ENCODE measurements at places on chromosomes 1 and 21.

DNA sequence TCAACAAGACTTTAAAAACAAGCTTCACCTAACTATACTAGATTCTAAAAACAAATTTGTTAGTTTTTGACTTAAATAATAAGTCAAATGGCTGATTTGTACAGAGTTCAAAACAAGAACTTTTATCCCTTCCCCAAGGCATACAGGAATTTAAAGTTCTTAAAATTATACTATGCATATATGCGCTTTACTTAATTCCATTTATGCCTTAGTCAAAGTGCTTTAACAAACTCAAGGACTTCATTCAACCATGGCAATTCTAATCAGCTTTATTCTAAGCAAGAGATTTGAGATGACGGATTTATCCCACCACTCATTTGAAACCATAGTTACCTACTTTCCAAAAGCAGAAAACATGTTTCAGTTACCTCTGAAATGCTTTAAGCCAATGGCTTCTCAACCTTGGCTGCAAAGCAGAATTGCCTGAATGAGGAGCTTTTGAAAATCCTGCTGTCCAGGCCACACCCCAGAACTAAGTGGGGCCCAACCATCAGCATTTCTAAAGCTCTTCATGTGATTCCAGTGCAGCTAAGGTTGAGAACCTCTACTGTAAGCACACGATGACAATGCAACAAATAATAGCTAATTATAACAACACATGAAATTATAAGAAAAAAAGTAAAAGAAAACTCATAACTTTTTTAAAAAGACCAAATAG is 44.6 kb downstream of the TTLL7 start:
- no peak for DNase-seq

DNA sequence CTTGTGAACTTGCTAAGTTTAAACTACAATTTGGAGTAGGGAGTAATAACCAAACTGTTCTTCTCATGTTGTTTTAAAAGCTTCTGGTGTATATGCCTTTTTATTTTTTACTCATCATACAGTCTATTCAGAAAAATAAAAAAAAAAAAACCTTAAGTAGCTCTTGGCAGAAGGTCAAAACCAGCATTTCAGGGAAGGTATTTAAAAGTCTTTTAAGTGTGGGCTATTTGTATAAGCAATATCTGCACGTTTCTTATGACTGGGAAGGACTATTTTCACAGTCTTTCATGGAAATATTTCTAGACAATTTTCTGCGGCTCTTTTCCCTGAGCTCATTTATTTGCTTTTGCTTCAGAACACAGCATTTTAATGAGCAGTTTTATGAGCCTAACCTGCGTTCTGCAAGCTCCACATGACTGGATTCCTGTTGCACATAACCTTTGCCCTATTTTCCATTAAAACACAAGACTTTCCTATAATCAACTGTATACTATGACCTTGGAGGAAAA is 60.9 kb upstream of the C1orf105 start:
- peak; percentile 40 for DNase-seq

DNA sequence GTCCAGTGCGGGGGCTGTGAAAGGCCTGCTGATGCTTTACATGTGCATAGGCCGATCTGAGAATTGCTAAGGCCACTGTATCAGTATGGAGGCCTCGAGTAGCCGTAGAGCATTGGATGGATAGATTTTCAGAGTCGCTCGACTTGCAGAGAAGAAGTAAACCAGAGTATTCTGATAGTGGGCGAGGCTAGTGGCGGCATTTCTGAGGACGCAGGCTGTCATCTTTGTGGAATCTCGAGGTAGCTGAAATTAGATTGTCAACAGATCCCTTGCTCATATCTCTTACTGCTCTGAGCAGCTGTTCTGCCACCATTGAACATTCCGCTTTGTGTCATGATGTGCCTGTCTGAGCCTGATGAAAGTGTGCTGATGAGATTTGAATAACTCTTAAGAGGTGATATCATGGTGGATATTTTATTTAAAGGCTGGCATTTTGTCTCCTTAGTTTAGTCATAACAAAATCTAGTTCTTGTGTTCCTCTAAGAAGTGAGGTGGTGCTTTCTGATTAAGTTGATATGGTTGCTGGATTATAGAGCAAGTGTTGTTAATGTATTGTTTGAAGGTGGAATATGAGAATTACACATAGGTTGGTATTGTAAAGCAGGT is 1.5 kb downstream of the KIF1B start:
- peak; percentile 43 for DNase-seq

DNA sequence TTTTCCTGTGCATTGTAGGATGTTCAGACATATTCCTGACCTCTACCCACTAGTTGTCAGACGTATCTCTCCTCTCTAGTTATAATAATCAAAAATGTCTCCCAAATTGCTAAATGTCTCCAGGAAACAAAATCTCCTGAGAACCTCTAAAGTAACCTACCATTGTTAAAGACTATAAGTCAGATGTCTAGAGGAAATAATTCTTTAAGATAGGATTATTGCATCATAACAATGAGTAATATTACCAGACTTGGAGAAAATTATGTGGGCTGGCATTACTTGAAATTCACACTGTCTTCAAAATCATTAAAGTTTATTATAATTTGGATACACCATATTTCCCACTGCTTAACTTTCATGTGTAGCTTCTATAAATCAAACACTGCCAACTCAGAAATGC is 643.0 kb upstream of the ADGRL2 start:
- no peak for DNase-seq

DNA sequence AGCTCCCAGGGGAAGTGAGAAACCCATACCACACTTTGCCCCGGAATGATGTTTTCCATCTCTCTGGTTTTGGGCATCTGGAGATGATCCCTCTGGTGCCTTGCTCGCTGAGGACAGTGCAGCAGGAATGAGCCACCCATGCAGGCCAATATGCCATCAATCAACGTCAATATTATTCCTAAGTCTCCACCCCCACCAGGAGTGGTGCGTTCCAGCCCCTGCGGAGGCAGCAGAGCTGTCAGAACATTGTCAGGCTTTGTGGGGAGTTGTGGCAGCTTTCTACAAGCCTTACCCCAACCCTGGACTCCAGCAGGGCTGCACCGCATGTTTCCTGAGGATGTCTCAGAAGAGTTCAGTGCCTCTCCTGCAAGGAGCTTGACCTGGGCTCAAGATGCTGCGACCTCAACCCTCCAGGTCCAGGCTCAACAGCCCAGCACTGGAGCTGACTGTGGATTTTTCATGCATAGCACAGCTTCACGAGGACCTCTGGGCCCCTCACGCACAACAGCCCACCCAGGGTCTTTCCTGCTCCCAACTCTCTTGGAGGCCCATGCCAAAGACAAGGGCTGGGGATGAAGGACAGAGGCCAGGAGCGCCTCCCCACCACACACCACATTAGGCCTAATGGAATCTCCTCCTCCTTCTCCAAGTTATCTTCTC is 67.5 kb downstream of the PSMG1 start:
- DNase-seq = no peak

GRCh38 chr1:229859026-229859425 is 208.0 kb upstream of the GALNT2 start:
- no peak for DNase-seq

- no peak for DNase-seq
Measured at GRCh38 chr1:232586679-232587078, 43.3 kb downstream of the SIPA1L2 start.

DNA sequence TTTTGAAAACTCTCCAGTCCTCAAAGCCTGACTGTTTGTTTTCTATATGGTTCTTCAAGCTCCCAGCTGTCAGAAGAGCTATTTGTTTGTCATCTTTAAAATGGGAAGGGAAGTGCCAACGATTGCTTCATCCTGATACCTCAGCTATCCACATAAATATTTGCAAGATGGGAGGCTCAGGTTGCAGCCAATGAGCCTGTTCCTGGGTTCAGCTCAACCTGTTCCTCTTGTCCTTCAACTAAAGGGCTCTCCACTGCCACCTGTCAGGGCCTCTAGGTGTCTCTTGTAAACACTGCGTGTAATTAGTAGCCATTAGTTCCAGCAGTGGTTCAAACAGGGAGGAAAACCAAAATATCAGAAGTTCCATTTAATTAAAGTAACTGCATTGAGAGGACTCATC is 445.1 kb downstream of the AJAP1 start:
- DNase-seq = no peak

DNA sequence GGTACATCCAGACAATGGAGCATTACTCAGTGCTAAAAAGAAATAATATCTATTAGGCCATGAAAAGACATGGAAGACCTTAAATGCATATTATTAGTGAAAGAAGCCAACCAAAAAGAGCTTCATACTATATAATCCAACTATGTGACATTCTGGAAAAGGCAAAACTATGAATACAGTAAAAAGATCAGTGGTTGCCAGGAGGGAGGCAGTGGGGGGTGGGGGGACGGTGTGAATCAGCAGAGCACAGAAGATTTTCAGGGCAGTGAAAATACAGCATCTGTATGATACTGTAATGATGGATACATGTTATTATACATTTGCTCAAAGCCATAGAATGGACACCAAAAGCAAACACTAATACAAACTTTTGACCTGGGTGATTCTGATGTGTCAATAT is 339.4 kb upstream of the SNX7 start:
- DNase-seq = no peak

DNA sequence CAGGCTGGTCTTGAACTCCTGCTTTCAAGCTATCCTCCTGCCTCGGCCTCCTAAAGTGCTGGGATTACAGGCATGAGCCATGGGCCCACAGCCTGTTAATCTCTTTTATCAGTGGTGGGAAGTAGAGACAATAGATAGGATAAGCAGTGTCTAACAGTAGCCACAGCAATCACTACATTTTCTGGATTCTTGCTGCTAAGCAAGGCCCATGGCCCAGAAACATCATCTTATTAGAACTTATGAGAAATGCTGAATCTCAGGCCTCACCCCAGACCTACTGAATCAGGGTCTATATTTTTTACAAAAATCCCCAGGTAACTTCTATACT is 29.7 kb downstream of the IGFN1 start:
- DNase-seq = no peak

GRCh38 chr1:27444632-27445031 is 45.3 kb downstream of the WASF2 start:
- no peak for DNase-seq

DNA sequence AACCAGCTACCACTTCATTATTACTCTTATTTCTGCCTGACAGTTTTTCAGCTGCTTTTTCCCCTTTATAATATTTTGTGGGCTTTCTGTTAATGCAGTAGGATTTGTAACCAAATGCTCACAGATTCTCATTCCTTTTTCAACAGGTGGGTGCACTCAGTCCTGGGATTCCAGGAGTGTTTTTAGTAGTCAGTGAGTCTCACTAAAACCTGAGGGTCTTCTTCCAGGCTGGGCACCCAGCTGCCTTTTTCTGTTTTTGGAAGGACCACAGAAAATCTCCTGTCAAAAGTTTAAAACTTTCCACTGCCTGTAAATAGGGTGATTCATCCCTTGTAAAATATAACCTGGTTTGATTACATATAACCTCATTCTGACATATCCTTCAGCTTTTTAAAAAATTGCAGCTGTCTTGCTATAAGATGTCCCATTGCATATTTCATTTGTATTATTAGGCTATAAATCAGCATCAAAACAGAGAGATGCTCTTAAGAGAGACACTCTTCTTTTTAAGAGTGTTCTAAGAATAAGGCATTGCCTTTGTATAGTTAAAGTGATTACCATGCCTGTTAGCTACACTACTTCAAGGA is 16.8 kb upstream of the CEP350 start:
- no peak for DNase-seq

DNA sequence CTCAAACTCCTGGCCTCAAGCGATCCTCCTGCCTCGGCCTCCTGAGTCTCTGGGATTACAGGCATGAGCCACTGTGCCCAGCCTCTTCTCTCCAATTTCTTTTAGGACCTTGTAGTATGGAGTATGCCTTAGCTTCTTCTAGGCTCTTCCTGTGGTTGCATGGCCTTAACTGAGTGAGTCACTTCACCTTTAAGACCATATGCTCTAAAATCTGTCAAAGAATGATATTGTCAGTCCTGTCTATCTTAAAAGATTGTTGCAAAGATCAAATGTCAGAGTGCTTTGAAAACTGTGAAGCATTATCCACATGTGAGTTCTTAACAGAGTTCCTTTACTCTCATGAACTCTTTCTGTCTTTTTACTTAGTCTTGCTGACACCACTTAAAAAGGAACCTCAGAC is 37.2 kb downstream of the ATP2B4 start:
- DNase-seq = no peak

- DNase-seq = no peak
Measured at GRCh38 chr1:181116819-181117390, 28.4 kb downstream of the IER5 start.

DNA sequence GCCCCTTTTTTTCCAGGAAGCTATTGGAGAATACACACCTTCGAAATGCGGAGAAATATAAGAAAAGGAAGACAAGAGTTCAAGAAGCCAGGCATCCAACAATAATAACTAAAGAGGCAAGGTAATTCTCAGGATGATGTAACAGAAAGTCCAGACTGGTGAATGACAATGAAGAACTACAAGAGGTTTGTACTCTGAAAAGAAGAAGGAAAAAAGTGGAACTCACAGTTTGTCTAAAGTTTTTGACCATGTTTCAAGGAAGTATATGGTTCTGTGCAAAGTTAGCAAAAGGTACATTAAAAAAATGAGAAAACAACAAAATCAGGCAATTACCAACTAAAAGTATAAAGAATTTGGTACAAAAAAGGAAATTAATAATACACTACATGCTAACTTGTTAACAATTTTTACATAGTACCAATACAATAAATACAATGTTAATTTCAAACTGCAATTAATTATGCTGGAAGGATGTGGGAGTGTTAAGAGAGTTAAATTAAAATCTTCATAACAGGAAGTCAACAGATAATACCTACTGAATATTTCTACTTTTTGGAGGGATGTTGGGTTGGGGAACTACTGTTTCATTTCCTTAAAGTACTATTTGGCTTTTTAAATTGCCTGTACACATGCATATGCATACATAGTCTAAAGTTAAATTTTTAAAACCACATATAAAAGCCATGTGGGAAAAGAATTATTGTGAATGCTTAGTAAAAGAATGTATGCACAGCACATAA is 12.9 kb upstream of the CD55 start:
- DNase-seq = no peak

GRCh38 chr21:28781602-28782276 is 210.9 kb downstream of the LTN1 start:
- no peak for DNase-seq

GRCh38 chr21:37758982-37759381 is 157.3 kb downstream of the KCNJ6 start:
- DNase-seq = no peak

- no peak for DNase-seq
Measured at GRCh38 chr1:222331765-222332164, 216.1 kb downstream of the HHIPL2 start.

DNA sequence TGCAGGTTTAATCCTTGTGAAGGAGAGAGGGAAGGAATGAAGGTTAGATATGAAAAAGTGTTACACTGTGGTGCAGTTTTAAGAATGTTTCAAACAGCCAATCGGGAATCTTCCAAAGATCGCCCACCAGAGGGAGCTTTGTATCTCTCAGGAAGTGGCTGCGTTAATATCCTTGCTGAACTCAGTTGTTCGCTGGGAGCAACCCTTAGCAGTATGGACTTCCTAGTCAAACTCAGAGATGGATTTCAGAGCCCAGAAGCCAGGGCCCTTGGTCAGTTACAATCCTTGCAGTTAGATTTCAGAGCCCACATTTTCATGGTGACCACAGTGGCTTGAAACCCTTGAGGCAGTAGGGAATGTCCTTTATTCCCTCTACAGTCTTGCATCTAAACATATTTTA is 136.2 kb downstream of the NTNG1 start:
- DNase-seq = peak; percentile 51

Measured in NCI-H2227 treated with DMSO at 0.1 percent for 48 hours (cell line).